ENCODE measurements at places on chromosomes 1 and 21.

DNA sequence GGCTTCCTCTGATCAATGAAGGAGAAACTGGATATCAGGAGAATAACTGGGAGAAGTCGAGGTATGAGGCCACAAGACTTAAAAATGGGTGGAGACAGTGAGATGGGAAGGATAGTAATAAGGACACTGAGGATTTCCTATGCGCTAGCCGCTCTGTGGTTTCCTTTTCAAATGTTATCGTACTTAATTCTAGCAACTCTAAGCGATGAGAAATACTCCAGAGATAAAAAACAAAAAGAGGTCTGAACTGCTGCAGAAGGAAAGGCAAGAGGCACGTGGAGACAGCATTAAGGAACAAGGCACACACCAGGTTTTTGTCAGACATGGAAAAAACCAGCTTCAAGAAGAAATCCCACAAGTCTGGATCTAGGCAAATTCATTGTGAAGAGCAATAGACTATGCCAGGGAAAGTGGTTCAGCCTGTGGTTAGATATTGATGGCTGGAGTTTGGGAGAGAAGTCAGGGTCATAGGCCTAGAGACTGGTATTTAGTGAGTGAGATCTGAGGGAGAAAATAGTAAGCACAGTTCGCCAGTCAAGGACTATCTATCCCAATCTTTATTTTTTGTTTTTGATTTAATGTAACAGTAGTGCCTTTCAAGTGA lies 5.3 kb downstream of the CLCA2 start:
- DNase-seq, result peak; percentile 54

DNA sequence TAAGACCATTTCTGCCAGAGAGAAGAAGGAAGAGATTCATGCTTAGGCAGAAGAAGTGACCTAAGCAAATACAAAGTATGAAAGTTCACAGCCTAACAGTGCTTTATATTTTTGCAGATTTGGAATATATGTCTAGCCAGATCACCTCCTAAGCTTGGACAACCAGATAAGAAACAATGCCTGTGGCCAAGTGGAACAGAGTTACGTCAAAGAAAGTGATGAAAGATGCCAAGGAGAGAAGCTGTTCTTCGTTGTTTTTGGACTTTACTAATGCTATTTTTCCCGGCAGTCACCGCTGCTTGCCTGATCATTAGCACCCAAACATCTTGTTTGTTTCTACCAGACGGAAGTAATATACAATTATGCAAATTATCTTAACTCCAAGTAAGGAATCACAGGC lies 489.2 kb upstream of the C1orf87 start:
- DNase-seq, result no peak

DNA sequence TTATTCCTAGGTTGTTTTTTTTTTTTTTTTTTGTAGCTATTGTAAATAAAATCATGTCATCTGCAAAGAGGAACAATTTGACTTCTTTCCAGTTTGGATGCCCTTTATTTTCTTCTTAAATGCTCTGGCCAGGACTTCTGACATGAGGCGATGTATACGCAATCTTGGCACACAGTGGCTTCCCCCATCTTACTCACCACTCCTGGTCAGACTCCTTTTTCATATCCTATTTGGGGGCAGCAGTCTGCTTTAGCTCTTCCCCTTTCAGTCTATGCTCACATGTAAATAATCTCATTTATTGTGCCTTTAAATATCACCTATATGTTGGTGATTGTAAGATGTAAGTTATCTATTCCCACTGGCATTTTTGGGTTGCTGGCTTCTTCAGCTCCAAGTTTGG lies 56.1 kb downstream of the SLAMF6 start:
- DNase-seq, result no peak

GRCh38 chr1:156483397-156483796 lies 17.2 kb downstream of the MEF2D start:
- DNase-seq, result no peak

DNA sequence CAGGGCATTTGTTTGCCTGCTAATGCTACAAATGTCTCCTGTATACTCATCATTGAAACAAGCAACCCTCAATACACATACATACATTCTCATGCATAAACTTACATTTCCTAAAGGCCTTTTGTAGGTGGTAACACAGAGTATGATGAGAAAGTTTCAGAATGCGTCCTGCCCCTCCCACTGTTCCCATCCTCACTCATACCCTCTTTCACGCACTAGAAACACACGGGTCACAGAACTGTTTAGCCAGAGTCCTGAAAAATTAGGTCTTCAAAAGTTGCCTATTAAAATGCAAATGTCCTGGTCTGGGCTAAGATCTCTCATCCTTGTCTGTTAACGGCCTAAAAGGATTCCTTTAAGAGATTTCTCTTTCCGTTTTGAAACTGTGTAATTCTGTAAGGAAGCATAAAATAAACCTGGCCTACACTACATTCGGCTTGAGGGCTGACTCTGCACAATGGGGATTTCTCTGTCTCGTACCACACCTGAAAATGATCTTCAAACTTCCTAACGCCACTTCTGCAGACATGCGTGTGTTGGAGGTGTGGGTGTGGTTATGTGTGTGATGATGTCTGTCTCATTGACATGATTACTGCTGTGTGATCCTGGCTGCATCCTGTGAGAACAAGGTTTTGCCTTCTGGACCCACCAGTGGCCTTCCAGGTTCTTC lies 5.3 kb upstream of the FCER1A start:
- no peak for DNase-seq

- peak; percentile 99 for DNase-seq
Observed at GRCh38 chr1:66563094-66563800, 29.3 kb downstream of the SGIP1 start.

GRCh38 chr1:159580340-159580739 lies 7.3 kb upstream of the APCS start:
- no peak for DNase-seq

DNA sequence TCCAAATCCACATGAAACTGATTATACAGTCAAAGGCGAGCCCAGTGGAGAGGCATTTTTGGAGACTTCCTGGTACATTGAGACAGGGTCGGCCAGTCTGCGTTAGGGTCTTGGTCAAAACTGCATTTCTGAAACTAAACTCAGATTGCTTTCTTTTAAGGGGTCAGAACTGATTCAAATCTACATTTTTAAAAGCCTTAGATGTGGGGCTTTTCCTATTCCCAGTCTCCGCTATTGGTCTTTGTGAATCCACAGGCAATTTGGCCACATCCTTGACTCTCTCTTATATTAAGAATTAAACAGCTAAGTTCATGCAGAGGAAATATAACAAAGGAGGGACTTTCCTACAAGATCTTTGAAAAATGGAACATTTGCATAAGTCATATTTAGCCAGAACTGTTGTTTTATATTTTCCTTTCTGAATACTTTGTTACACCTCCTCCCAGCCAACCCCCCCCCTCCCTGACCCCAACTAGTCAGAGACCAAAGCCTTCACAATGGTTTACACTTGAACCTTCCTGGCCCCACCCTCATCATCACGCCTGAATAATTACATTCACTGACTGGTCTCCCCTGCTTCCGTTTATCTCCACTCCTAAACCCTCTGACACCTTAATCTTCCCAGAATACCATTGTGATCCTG lies 30.9 kb downstream of the SELL start:
- DNase-seq, result no peak

- DNase-seq, result no peak
Observed at GRCh38 chr1:52706941-52707926, 9.1 kb upstream of the COA7 start.

GRCh38 chr1:78884685-78885452 lies 121.7 kb downstream of the ADGRL4 start:
- peak; percentile 49 for DNase-seq

DNA sequence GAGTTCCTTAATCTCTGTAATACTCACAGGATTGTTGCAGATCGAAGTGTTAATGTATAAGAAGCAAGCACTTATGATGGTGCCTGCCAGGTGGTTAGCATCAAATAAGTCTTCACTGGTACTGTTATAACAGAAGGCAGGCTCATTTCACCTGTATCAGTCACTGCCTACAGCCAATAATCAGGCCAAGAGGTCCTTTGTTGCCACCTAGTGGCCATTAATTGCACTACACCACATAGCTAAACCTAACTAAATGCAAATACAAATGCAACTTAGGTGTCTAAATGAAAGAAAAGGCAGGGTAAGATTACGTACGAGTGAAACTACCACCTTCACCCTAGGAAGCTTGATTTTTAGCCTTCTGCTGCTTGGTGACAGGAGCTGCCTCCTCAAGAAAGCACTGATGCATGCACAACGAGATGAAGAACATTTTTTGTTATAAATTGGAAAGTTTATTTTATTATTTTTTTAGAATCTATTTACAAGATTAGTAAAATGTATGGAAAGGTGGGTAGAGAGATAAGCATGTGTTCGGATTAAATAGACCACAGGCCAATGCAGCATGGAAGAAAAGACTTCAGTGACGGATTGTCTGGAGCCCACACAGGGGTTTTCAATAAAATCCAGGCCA lies 334.8 kb upstream of the CAMK1G start:
- DNase-seq, result peak; percentile 65

DNA sequence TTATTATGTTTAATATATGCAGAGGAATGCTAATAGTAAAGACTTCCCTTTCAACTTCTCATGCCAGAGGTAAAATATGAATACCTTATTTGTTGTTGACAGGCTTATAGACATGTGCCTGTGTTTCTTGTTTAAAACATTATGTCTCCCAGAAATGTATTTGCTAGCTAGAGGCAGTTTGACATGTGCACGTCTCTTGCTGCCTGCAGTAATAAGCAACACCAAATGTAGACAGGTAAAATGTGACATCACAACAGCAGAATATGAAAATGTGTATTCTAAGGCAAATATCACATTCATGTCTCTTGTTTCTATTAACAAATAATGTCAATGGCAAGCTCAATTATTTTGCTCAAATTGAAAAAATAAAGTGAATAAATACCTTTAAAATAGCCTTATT lies 80.2 kb upstream of the NEGR1 start:
- no peak for DNase-seq

- DNase-seq, result peak; percentile 92
Observed at GRCh38 chr1:36109041-36109679, 15.9 kb downstream of the COL8A2 start.

DNA sequence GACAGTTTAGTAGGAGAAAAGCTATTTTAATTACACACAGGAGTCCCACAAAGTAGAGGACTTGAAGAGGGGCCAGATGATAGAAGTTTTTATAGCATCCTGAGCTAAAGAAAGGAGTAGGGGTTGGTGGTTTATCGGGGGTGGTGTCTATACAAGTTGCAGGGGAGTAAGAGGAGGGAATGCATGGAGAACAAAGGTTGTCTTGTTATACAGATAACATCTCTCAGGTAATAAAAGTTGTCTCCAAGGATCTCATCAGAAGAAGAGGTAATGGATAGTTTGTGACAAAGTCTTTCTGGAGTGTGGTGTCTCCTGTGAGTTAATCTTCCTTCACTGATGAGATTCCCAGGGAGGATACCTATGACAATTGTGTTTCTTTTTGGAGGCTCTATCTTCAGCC lies 23.4 kb upstream of the NUF2 start:
- DNase-seq, result no peak

GRCh38 chr1:151510957-151511635 lies at the start of gene CGN:
Gene CGN, plus strand, starts transcription at chr1:151511387. Its CDS starts 7,133 bp downstream, at chr1:151518520.
- peak; percentile 85 for DNase-seq

DNA sequence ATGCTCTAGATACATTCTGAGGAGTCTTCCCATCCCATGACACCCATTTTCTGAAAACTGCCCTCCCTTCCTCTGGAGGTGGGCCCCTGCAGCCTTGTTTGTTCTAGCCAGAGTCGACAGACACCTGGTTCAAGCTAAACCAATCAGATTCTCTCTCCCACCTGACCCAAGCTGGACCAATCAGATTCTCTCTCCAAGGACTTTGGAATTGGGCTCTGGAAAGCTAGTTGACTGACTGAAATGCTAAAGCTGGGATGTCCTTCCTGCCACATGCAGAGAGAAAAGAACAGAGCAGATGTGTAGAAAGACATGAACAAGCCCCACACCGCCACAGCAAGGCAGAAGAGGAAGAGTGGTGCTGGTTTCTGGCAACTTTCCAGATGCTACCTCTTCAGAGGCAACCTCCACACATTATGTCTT lies 24.6 kb downstream of the ASAP3 start:
- DNase-seq, result no peak

GRCh38 chr1:6657138-6657537 lies 32.5 kb downstream of the THAP3 start:
- DNase-seq, result no peak

DNA sequence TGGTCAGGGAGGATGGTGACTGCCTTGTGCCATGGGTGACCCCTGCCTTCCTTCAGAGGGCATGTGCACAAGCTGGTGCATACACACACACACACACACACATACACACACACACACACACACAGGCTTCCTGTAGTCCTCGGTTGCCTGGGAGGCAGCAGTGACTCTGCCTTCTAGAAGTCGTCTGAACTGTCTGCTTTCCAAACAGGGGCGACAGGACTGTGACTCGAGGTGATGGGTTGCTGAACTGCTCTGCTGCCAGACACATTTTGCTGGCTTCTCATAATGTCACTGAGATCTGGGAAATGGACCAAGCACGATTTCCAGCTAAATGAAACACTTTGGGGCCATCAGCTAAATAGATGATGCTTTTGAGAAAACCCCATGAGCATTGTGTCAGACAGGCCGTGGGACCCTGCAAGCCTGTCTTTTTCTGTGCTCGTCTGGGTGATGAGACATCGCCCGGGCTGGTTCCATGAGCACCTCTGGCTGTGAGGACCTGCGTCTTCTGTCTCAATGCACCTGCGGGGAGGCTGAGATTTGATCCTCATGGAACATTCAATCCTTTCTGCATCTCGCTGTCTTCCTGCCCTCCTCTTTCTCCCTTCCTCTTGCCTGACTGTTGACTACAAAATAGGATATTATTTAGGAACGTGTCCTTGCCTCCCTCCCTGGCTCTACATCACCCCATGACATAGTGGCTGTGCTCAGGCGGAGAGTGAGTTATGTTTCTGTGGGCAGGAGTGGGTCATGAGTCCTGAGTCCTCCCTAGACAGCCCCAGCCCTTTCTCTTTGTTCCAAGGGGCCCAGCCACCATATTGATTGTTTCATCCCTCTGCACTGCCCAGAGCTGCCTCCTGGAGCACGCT lies 436.8 kb downstream of the CAMTA1 start:
- peak; percentile 60 for DNase-seq

- DNase-seq, result no peak
Observed at GRCh38 chr1:4562321-4562720, 92.1 kb upstream of the AJAP1 start.
